ENCODE measurements at places on chromosomes 12 and 14.

DNA sequence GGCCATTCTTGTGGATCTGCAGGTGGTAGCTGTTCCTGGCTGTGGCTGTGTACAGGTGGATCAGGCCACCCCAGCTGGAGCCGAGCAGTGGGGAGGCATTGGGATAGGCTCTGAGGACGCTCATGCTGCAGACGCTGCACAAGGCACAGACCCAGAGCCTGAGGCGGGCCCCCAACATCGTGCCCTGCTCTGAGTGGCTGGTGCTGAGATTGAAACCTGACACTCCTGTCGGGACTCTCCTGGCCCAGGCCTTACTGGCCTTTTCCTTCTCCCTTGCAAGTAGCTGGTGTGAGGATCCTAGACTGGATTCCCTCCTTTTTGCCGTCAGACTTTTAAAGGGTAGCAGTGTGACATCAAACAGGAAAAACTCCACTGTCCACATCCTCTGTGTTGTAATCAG is at the start of gene FGF23:
Gene FGF23, minus strand, starts transcription at position 308 of the 400 bp plus-strand sequence. Its CDS starts 130 bp downstream, at position 178.
- DNase-seq, result no peak

DNA sequence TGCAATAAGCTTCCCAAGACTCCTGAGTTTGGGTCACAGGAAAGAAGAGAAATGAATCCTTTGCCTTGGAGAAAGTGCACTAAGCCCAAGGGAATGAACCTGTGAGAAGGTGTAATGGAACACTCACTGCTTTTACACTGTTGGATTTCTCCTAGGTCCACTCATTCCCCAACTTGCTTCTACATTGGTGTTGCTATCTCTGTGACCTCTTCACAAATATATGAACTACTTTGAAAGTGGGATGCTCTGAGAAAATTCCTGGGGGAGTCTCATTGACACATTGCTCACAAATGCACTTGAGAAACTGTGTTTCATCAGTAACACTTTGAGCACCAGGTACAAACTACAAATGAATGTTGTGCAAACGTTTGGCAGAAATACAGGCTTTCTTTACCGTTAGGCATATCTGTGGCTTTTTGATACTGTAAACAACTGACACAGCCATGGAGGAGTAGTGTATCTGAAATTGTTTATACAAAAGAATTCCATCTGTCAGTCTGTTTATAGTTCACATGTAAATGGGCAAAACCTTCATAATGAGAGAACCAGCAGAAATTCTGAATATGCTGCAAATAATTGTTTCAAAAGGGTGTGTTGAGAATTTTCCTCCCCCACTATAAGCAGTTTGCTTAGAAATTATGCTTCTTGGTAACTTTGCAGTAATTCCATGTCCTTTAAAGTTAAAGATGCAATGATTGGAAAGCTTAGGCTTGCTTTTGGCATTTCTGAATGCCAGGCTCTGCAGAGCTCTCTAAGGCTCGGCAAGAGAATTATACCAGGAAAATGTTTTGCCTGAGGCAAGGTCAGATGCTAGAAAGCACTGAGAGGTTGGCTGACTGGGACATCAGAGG is 348.5 kb upstream of the DDHD1 start:
- DNase-seq, result no peak

- DNase-seq, result no peak
Observed at GRCh38 chr14:25351269-25351668, 301.3 kb upstream of the STXBP6 start.

GRCh38 chr12:25320123-25321006 is 69.6 kb upstream of the KRAS start:
- DNase-seq, result no peak

DNA sequence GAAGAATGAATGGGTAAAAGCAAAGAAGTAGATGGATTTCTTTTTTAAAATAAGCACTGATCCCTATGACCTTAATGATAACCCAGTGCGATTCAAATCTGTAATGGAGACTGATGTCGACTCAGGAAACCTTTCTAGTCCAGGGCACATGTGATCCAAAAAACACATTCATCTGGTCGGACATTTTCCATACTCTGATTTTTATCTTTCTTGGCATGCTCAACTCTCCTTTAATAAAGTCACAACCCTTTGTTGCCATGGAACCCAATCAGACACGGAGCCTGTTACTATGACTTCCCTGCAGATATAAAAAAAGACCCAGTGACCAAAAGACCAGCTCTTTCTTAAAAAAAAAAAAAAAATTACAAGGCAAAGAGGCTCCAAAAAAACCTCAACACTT is 27.9 kb downstream of the TMCC3 start:
- no peak for DNase-seq
